ENCODE measurements at places on chromosomes 4 and X. TPM values are rescaled to one million over a fixed set of nuclear protein-coding genes. Genes with fewer than 3 reads are reported as not detected.

DNA sequence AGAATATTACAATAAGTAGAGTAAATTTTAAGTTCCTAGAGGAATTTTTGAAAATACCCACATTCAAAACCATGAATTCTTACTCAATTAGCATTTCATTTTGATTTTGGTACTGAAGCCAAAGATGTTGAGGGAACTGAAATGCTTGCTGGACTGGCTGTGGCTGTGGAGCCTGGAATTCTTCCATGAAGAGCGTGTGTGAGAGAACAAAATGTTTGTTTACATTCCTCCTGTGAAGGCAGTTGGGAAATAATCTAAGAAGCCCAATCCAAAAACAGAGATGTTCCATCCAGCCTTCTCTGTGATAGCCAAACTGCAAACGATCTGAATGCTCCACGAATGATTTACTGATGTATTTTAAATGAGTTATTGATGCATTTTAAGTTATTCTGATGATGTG lies 3.8 kb upstream of the ADH1B start:
- DNase-seq: no peak

- DNase-seq: no peak
These were observed 68.3 kb downstream of the PJA1 start for GRCh38 chrX:69096963-69097362.

DNA sequence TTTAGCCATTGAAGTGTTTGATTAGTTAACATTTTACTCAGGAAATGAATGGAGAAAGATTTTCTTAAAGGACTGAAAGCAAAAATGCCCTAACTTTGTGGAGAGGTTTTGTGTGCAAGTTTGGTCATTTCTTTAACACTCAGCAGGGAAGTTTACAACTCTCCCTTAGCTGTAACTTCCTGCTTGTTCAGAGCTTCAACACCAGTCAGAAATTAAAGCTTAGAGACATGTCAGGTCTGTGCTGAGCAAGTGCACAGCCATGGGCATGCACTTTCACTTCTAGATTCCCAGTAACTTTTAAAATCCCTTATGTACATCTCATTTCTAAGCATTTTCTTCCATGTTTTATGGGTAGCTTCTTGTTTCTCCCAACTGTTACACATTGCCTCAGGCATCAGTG lies 326.0 kb downstream of the ACTRT1 start:
- no peak for DNase-seq

GRCh38 chr4:189815404-189816192 lies 125.1 kb upstream of the FRG1 start:
- no peak for DNase-seq

DNA sequence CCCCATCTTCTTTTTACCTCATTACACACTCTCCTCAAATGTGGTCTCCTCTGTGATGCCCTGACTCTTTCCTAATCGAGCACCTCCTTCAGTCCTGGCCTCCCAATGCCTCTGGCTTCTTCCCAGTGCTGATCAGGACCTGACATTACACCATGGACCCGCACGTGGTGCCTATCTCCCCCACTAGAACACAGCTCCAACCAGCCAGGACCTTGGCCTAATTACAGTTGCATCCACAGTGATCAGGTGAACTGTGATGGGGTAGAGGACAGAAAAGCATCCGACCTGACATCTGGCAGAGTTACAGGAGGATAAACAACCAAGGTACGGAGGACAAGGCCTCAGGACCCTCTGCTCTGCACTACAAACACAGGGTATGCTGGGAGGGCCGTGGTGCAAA lies 12.4 kb downstream of the LYAR start:
- no peak for DNase-seq

- DNase-seq: no peak
These were observed 131.5 kb downstream of the AFAP1 start for GRCh38 chr4:7808181-7808580.

TSPAN6 gene
- total RNA-seq: 52.2 TPM
